ENCODE measurements at places on chromosomes 6 and 20. TPM values are rescaled to one million over a fixed set of nuclear protein-coding genes. Genes with fewer than 3 reads are reported as not detected.

The RPS6KA2 gene
- 24.0 TPM for total RNA-seq

The ABHD16A gene
- 48.0 TPM for total RNA-seq

The PACRG gene
- 0.83 TPM for total RNA-seq

The PKIB gene
- total RNA-seq = 69.1 TPM

The TSBP1 gene
- total RNA-seq = not detected

The COL9A1 gene
- 7.6 TPM for total RNA-seq

The THEMIS gene
- total RNA-seq = not detected

The PDE7B gene
- total RNA-seq = 0.60 TPM

The HNF4A gene
- 0.09 TPM for total RNA-seq

The ANKS1A gene
- total RNA-seq = 18.6 TPM

The PAQR8 gene
- 16.8 TPM for total RNA-seq

The MARCKS gene
- 224 TPM for total RNA-seq

The MYH7B gene
- total RNA-seq = 30.2 TPM

The HLA-DOA gene
- 0.25 TPM for total RNA-seq

The NECAB3 gene
- total RNA-seq = 185 TPM

The OXT gene
- total RNA-seq = not detected

The SMLR1 gene
- not detected for total RNA-seq

All from cardiac muscle cell (in vitro differentiated cells and primary cell).